ENCODE measurements at places on chromosomes 3 and 15.
A peak's percentile ranks its signal among the peaks of the same experiment; 100 is the strongest.

DNA sequence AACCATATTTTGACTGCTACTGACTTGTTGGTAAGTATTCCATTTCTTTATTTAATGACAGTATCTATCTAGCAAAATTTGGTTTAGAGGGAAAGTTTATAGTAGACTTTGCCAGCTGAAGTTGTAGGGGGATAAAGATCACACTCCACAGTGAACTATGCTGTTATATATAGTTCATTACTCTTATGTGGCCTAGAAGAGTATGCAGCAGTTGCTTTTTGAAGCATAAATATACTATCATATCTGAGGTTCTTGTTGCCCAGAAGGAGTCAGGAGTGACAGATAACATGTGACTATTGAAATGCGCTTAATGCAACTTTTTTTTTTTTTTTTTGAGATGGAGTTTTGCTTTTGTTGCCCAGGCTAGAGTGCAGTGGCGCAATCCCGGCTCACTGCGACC is 25.6 kb upstream of the MCF2L2 start:
- DNase-seq = no peak

- no peak for DNase-seq
These were observed 120.8 kb upstream of the MEIS2 start for GRCh38 chr15:37220949-37221670.

- no peak for DNase-seq
These were observed 6.2 kb downstream of the SUCLG2 start for GRCh38 chr3:67648229-67648628.

GRCh38 chr15:92569778-92570177 is 85.8 kb downstream of the FAM174B start:
- no peak for DNase-seq

DNA sequence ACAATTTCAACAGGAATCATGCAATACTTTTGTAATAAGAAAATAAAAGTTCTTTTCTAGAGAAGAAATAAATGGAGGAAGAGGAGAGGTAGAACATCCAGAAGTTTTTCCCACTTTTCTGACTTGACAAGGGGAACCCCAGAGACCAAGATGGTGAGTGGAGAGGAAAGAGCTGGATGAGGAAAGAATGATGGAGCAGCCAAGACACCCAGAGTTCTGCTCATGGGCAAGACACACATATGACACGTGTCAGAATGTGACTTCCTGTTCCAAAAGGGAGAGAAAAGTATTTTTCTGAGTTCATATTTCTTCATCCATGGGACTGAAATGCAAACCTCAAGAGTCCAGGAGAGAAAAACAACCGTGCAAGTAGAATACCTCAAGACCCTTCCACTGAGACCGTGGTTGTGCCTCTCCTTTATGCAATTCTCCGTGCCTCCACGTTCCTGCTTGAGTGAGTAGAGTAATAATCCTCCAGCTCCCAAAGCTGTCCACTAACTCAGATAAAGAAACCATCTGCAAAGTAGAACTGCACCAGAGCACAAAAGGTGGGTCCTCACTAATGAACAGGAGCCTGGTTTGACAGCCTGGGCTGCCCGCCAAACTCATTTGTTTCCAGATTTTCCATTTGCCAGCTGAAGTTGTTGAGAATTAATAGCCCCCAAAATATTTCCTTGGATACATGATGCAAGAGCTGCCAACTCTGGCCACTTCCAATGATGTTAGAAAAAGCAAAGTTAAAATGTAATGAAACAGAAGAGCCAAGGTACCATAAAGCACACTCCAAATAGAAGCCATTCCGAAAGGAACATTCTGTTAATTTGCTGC is 272.6 kb upstream of the IGF1R start:
- DNase-seq = no peak

GRCh38 chr3:77039606-77040171 is at the start of gene ROBO2:
TSS of gene ROBO2 (plus strand) at chr3:77040099. CDS start at chr3:77040786, 687 bp downstream.
- no peak for DNase-seq

DNA sequence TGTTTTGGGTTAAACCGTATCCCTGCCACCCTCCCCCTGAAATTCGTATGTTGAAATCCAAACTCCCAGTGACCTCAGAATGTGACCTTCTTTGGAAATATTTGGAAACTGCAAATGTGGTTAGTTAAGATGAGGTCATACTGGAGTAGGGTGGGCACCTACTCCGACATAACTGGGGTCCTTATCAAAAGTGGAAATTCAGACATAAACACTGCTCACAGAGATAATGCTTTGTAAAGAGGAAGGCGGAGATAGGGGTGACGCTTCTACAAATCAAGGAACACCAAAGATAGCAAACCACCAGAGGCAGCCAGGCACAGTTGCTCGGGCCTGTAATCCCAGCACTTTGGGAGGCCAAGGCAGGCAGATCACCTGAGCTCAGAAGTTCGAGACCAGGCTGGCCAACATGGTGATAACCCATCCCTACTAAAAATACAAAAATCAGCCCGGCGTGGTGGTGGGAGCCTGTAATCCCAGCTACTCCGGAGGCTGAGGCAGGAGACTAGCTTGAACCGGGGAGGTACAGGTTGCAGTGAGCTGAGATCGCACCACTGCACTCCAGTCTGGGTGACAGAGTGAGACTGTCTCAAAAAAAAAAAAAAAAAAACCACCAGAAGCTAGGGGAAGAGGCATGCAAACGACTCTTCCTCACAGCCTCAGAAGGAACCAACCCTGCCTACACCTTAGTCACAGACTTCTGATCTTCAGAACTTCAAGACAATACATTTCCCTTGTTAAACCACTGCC is 51.1 kb upstream of the CHD2 start:
- DNase-seq = no peak

DNA sequence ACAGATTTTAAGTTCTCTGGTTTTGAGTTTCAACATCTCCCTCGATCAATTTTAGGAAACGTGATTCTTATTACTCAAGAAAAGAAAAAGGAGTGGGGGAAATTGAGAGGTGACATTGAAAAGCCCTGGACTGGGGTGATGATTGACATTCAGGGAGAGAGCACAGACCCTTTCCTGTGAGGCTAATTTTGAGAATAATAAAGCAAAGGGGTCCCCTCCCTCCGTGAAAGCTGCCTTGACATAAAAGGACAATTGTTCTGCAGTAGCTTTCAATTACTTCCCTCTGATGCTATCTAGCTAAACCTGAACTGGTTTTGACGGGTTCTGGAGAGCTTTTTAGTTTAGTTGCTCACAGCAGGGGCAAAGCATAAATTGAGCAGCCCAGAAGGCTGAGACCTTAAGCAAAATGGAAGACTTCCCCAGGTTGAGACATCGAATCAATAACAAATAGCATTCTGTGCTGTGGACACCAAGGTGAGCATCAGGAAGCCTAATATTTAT is 14.4 kb upstream of the CMTM8 start:
- DNase-seq = no peak

GRCh38 chr15:71780115-71780976 is 30.0 kb upstream of the NR2E3 start:
- peak; percentile 8 for DNase-seq

DNA sequence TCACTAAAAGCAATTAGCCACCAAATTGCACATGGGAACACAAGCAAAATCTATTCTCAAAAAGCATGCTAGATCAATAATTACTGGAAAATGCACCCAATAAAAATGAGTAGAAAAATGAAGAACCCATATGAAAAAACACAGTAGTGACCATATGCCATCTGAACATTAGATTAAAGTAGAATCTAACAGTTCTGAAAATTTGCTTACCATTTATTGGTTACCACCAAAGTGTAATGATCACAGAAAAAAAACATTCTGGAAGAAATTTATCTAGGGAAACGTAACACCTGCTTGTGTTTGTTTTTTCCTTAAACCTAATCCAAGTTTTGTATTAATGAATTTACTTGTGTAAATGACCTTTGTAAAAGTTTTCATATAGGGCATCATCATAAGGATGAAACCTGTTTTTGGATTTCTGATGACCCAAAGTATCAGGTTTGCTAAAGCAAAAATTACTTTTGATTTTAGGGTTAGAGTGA is 37.6 kb upstream of the AADAC start:
- DNase-seq = no peak

- DNase-seq = no peak
These were observed 30.8 kb downstream of the KLHL18 start for GRCh38 chr3:47313341-47314055.

DNA sequence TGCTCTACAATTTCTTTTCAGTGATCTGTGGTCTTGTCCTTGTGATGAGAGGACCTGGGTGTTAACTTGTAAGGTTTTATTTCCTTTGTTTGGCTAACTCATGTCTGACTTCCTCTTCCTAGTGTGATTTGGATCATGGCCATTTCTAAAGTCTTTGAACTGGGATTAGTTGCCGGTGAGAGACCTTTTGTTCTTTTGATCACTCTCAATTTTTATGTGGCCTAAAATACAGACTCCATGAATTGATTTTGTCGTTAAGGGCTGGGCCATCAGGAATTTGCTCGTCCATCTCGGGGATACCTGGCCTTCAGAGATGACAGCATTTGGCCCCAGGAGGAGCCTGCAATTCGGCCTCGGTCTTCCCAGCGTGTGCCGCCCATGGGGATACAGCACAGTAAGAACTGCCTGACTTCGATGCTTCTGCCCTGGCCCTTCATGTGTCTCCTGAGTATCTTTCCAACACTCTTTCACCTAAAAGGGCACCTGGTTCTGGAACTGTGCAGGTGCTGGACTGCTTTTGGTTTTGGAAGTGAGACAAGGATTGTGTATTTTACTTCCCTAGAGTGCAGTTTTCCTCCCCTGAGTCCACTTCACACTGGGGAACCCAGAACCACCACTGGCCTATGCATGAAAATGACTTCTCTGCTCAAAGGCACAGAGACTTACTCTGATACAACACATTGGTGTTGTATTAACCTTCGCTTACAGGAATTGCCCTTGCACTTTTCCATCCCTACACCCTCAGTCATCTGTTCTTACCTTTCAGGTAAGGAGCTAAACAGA is 13.1 kb upstream of the LRRC2 start:
- no peak for DNase-seq

- no peak for DNase-seq
These were observed 76.7 kb downstream of the AAGAB start for GRCh38 chr15:67177752-67178151.

- DNase-seq = no peak
These were observed 78.8 kb upstream of the THBS1 start for GRCh38 chr15:39502082-39502447.

GRCh38 chr3:99355465-99355864 is 282.9 kb upstream of the COL8A1 start:
- no peak for DNase-seq

GRCh38 chr3:144244662-144245061 is 273.0 kb downstream of the DIPK2A start:
- DNase-seq = no peak

GRCh38 chr15:70048198-70048565 is 49.5 kb downstream of the TLE3 start:
- DNase-seq = no peak

DNA sequence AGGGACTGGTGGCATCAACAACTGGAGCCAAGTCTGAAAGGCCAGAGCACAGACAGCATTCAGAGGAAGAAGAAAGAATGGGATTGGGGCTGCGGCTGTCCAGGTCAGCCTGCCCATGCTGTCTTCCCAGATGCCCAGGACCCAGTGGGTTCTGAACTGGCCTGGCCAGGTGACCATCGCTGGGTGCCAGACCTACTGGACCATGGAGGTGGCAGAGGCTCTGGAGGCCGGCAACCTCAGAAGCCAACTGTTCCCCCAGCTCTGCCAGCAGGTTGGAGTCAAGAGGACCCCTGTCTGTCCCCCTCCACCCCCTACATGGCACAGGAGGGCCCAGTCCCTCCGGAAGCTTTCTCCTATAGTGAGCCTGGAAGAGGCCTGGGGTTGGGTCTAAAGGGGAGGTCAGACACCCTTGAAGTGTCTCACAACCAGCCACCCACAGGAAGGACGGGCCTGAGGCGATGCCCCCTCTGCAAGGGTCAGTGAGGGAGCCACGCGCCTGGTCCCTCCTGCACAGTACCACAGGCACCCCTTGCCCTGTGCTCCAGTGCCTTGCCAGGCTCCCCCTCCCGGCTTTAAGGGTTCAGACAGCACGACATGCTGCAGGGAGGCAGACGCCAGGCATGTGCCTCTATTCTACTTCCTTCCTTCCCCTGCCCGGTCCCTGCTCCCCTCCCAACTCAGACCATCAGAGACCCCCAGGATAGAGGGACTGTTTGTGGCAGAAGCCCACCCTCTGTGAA is 43.2 kb downstream of the DNAH1 start:
- no peak for DNase-seq

DNA sequence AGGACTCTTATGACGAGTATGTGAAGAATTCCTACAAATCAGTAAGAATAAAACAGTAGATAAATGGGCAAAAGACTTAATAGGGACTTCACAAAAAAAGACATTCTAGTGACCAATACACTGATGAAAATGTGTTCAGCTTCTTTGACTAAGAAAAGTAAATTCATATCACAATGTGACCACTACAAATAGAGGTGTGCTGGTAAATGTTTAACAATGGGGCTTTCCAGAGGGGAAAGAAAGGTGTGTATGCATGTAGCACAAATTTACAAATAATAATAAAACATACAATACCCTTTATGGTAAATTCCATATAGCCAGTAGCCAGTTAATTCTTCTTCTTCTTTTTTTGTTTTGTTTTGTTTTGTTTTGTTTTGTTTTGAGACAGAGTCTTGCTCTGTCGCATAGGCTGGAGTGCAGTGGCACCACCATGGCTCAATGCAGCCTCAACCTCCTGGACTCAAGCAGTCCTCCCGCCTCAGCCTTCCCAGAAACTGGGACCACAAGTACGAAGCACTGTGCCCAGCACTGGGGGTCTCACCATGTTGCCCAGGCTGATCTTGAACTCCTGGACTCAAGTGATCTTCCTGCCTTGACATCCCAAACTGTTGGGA is 17.5 kb upstream of the NMD3 start:
- DNase-seq = no peak

GRCh38 chr3:154018100-154018696 is 103.0 kb upstream of the ARHGEF26 start:
- DNase-seq = peak; percentile 6

DNA sequence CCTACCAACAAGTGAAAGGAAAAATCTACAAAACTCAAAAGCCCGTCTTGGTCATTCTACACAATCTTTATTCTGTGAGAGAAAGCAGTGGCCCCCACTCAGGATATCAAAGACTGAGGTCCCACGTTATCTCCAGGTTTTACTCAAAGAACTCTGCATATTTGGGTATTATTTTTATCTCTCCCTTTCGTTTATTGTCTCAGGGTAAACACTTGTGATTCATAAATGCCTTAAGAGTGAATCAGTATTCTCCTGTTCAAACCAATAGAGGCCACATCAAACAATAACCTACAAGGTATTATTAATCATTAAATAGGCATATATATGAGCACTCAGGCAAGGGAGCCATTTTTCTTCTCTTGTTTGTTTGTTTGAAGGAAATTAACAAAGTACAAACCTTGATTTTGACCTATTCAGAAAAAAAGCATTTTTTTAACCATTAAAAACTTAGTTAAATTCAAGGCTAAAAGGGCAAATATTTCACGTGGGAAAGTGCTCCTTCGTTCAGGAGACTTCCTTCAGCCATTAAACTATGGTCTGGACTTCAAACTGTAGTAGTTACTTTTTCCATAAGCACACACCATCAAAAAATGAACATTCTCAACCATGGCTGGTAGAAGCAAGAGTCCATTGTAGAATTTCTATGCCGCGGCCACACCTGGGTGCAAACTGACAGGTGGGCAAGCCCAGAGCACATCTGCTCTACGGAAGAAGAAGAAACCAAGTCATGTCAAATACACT is 13.9 kb upstream of the HES1 start:
- DNase-seq = no peak

All from activated T-cell treated with anti-CD3 and anti-CD28 coated beads for 4 hours (primary cell).